NCI-H748 treated with DMSO at 0.1 percent for 48 hours (cell line): ENCODE measurements at places on chromosomes 11 and 22.

- DNase-seq = no peak
These were observed 31.7 kb upstream of the TMPRSS4 start for GRCh38 chr11:118045191-118045590.

GRCh38 chr22:20580179-20580578 is 72.8 kb downstream of the MED15 start:
- no peak for DNase-seq

- no peak for DNase-seq
These were observed 455.4 kb upstream of the CNTN5 start for GRCh38 chr11:98565311-98565710.

DNA sequence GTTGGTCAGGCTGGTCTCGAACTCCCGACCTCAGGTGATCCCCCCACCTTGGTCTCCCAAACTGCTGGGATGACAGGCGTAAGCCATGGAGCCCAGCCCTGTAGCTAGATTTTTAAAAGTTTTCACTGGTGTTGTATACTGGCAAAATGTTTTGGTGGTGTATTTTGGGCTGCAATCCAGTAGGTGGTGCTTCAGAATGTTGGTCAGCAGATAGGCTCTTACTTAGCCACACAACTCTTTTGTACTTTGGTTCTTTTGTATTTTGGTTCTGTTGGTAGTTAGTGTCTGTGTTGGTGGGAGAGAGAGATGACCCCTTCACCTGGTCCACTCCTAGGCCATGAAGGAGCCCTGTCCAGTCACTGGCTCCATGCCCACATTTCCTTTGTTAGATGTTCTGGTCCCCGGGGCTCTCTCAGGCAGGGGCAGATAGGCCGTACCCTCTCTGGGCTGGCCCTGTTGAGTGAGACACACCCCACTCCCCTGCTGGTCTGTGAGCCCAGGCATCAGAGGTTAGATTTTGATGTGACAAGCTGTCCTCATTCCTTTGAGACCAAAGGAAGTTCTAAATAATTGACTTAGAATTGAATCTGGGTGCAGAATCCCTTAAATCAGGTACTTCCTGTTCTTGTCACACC is 123.8 kb downstream of the DDX10 start:
- no peak for DNase-seq

GRCh38 chr22:47779474-47779873 is 1017.0 kb downstream of the TBC1D22A start:
- DNase-seq = no peak

DNA sequence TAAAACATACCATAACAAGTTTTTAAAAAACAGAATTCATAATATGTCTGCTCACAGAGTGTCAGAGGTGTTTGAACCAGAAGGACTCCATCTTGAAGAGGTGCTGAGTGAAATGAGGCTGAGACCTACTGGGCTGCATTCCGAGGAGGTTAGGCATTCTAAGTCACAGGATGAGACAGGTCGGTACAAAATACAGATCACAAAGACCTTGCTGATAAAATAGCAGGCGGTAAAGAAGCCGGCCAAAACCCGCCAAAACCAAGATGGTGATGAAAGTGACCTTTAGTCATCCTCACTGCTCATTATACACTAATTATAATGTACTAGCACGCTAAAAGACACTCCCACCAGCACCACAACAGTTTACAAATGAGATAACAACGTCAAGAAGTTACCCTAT is 116.4 kb downstream of the ARHGAP32 start:
- no peak for DNase-seq

DNA sequence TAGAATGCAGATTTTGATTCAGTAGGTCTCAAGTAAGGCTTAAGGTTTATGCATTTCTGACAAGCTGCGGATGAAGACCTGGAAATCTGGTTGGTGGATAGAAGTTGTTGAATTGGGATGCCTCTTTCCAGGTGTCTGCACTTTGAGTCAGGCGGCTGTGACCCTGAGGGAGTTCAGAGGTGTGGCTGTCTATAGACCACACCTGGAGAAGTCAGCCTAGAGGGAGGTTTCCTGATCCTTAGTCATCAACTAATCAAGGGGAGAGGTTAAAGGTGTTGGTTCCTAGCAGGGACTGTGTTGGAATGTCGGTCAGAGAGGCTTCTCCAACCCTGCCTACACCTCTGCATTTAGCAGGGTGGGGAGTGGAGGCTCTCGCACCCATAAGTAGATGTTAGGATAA is 8.0 kb downstream of the GLB1L2 start:
- no peak for DNase-seq

GRCh38 chr11:4577761-4578160 is 3.8 kb upstream of the OR52I2 start:
- peak; percentile 39 for DNase-seq

DNA sequence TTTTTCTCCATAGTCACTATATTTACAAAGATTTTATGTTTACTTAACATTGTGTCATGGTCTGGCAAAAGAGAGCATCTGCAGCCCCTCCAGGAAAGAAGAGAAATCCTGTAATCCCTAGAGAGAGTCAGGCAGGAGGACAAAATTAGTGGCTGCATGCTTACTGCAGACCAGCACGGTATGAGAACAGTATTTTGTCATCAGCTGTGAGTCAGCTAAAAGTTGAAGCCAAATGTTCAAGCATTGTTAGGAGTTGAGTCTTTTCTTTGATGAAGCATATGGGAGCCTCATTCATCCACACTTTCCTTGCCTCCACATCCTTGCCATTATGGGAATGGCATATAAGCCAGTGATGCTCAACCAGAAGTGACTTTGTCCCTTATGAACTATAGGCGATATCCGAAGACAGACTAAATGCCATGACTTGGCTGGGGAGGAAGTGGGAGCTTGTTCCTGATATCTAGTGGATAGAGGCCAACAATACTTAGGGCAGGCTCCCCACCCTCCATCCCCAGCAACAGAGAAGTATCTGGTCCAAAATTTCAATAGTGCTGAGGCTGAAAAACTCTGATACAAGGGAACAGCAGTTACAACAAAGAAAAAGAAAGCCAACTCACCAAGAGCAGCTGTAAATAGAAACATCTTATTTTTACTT is 112.0 kb upstream of the OR5AK2 start:
- no peak for DNase-seq

- DNase-seq = no peak
These were observed 15.0 kb downstream of the OR8A1 start for GRCh38 chr11:124584681-124585372.

DNA sequence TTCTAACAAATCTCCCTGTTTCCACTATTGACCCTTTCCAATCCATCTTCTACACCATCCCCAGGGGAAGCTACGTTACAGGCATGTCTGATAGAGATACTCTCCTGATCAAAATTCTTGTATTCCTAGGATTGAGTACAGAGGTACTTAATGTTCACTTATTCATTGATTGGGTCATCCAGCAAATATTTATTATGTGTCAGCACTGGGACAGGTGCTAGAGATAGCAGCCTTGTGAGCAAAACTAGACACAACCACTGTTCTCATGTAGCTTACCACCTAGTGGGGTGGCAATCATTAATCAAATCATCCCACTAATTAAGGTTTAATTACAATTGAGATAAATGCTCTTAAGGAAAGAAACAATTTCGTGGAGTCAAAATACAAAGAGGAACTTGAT is 9.4 kb upstream of the RTCB start:
- DNase-seq = no peak

DNA sequence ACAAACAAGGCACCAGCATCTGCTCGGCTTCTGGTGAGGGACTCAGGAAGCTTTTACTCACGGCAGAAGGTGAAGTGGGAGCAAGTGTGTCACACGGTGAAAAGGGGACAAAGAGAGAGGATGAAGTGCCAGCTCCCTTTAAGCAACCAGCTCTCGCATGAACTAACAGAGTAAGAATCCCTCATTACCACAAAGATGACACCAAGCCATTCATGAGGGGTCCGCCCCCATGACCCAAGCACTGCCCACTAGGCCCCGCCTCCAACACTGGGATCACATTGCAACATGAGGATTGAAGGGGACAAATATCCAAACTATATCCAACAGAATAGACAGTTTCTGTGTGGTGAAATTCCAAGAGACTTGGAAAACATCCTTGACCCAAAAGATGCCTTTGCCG is 198.2 kb upstream of the POU2AF2 start:
- no peak for DNase-seq

GRCh38 chr22:50176850-50177536 is 6.5 kb downstream of the PANX2 start:
- DNase-seq = no peak

- DNase-seq = no peak
These were observed 1.8 kb upstream of the SMIM35 start for GRCh38 chr11:118088531-118088930.

DNA sequence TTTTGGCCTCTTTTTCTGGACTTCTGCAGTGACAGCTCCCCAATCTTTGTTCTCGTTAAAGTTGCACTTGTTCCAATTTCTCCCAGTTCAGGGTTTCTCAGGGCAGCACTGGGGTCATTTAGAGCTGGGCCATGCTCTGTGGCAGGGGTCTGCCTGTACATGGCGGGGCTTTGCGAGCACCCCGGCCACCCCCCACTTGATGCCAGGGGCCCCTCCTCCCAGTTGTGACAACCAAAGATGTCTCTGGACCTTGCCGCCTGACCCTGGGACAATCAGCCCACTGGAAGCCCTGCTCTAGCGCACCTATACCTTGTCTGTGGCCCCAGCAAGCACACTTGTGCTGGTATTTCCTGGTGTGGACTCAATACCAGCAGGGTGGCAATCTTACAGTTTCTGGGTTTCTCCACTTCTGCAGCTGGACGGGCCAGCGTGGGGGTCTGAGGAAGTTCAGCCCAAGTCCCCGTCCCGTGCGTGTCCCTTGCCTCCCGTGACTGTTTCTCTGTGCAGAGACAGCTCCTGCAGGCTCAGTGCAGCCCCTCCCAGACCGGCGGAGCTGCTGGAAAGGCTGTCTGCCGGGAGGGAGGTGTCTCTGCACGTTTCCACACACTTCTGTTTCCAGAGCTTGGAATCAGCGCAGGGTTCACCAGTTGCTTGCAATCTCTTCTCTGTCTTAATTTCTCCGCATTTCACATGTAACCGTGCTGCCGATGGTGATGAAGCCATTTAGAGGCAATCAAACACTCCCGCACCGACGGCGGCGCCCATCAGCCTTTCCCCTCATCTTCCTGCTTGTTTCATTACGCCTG is 1328.9 kb downstream of the BRD1 start:
- no peak for DNase-seq

DNA sequence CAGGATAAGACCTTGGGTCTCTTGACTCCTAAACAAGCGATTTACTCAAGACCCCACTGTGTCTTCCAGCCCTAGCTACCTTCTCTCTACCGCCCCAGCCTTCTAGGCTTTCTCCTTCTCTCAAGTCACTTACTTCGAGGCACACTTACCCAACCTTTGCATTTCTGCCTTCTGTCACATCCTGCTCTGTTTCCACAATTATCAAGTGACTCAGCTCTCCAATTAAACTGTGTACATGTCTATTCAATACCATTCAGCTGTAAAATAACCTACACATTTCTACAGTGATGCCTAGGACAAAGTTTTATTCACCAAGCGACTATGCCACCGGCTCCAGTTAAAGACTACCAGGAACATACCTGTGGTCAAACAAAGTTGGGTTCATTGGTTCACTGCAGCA is 69.0 kb downstream of the LARGE1 start:
- DNase-seq = no peak

GRCh38 chr11:76888989-76889388 is 28.3 kb downstream of the ACER3 start:
- no peak for DNase-seq

DNA sequence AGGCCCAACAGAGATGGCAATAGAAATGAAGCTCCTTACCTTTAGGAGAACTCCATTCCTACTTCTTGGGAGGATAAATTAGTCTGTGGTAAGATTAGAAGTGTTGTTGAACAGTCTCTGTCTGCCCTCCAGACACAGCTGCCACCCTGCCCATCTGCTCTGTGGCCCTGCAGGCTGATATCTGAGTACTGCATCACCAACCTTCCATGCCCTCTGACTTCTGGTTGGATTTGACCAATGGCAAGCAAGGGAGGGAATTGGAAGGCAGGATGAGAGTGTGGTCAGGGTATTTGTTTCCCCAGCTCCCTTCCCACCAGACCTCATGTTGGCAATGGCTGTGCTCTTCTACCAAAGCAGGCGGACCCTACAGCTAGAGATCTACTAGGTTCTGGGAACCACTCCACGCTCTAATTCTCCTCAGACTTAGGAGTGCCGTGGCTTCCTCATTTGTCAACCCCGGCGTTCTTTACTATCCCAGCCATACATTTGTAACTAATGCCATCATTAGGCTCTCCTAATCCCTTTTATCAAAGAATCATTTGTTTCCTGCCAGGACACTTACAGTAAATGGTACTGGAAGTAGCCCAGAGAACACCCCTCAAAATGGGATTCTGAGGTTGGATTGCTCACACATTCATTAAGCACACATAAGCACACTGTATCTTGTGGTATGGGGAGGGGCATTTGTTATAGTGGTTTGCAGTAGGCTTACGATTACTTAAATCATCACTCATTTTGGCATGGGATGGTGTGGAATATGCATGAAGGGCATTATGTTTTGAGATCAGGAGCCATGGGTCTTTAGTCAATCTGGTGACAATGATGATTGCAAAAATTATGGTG is 35.4 kb upstream of the CD44 start:
- no peak for DNase-seq

- DNase-seq = no peak
These were observed 531 bp downstream of the GRIK4 start for GRCh38 chr11:120511820-120512738.

DNA sequence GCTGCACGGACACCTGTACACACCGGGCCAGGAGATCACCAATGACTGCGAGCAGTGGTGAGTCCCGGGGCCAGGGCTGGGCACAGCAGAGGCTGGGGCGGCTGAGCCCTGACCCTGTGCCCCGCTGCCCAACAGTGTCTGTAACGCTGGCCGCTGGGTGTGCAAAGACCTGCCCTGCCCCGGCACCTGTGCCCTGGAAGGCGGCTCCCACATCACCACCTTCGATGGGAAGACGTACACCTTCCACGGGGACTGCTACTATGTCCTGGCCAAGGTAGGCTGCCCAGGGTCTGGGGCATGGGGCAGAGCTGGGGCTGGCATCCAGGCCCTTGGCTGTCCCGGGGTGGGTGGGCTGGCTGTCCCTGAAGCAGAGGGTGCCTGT is 7.7 kb downstream of the MUC2 start:
- no peak for DNase-seq

DNA sequence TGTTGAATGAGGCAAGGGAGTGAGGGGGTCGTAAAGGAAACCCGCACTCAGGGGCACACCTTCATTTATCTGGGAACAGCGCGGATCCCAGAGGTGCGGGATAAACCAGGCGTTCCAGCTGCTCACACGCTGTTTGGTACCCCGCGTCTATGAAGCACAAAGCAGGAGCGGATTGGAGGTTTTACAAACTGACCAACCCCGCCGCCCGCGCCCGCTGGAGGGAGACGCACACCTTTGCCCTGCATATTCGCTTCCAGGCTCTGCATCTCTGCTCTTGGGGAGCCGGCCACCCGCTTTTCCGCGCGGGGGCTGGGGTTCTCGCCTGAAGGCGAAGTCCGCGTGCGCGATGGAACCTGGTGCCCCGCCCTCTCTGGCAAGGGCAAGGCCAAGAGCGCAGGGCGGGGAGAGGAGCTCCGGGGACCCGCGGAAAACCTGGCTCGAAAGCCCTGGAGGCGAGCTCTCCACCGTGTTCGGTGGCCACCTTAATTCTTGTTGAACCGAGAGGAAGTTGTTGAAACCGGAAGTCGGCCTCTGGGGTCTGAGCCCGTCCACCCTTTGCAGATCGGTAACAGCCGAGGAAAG is 6.8 kb upstream of the ALX4 start:
- DNase-seq = no peak
